ENCODE measurements at places on chromosomes 13 and 19.

DNA sequence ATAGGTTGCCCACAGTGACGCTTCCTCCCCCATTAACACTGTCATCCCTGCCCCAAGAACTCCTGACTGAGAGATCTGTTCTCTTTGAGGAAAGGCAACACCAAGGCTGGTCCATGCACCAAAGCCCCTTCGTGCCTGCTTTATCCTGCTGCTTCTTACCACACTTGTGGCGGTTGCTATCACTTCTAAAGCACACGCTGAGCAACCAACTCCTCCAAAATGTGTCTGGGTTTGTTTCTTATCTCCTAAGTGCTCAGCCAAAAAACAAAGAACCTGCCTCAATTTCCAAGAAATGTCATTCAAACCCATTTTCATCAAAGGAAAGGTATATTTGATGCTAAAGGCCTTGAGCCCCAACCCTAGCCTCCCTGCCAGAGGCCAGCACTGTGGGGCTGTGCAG, 14.6 kb downstream of the ATP7B start:
- no peak for DNase-seq

GRCh38 chr19:19826875-19827274, 5.3 kb upstream of the ZNF506 start:
- DNase-seq = no peak

GRCh38 chr19:7250951-7251350, 43.3 kb downstream of the INSR start:
- no peak for DNase-seq

- DNase-seq = peak; percentile 62
Observed at GRCh38 chr13:103282571-103283450, 216.6 kb upstream of the SLC10A2 start.

GRCh38 chr19:11284515-11284914, 11.4 kb upstream of the TSPAN16 start:
- DNase-seq = no peak

- no peak for DNase-seq
Observed at GRCh38 chr13:77225946-77226345, 100.9 kb downstream of the MYCBP2 start.

DNA sequence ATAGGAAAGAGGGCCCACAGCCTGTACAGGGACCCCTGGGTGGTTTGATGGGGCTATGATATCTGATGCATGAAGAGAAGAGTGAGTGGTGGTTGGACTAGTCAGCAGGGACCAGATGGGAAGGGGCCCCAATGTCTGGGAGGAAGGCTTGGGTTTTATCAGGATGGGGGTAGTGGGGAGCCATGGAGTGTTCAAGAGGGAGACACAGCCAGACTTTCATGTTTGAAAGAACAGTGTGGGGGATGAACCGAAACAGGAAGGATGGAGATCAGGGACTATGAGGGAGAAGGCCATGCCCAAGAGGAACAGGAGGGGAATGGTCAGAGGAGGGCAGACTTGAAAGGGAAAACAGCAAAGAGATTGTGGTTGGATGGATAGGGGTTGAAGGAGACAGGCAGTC, 63.1 kb downstream of the UNC13A start:
- DNase-seq = no peak

DNA sequence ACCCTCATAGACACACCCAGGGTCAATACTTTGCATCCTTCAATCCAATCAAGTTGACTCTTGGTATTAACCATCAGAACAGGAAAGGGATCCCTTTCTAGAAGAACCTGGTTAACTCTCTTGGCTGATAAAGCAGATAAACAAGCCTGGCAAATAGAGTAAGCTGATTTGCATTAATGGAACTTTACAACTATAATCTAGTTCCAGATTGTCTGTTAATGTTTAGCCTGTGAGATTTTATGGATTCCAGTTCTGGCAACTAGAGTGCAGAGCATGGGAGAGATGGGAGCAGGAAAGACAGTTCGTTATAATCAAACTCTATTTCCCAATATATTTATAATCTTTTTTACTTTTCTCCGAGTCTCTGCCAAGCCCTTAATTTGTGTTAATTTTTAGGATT, 272.6 kb upstream of the KLHL1 start:
- DNase-seq = no peak

GRCh38 chr13:44362394-44363040, 11.1 kb upstream of the SERP2 start:
- DNase-seq = no peak

GRCh38 chr19:7853770-7854128, 20.4 kb downstream of the PRR36 start:
- no peak for DNase-seq

DNA sequence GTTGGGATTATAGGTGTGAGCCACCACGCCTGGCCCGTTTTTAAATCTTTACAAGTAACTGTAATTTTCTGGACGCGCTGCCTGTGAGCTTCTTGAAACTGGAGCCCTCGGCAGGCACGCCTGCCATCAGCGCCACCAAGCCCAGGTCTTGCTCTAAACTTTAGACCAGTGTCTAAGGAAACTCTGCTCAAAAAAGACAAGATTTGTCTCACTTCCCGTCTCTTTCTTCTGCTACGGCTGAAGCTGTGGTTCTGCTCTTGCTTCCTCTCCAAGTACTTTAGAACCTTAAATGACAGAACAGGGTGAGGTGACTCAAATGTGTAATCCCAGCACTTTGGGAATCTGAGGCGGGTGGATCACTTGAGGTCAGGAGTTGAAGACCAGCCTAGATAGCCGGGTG, 24.9 kb downstream of the RCN3 start:
- DNase-seq = no peak

DNA sequence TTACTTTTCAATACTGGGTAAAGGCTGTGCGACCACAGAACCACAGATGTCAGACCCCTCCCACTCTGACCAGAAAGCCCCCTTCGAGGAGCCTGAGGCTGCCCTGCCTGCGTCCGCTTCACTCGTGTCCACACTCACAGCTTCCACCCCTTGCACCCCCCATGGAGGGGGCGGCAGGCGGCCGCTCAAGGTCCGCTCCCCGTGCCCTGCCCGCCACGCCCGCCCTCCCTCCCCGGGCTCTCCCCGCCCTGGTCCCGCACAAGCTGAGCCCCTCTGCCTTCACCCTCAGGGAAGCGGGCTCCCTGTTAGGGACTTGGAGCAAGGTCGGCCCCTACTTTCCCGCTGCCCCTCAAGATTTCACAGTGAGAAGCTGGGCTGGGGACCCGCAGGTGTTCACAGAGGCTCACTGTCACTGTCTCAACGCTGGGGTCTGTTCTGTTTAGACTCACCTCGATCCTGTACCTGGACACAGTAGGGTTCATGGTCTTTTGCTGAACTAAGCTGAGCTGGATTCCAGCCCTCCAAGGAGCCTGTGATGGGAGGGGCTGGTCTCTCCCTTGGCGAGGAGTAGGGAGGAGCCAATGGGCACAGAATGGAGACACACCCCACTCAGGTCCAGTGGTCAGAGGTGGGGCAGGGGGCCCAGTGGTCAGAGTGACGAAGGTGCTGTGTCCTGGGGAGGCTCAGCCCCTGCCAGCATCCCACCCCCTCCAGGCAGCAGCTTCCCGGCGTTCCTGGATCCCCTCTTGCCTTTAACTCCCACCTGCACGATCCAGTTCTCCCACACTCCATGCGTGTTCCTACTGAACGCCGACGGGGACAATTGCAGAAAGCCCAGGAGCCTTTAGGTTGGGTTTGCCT, 69.5 kb downstream of the SPACA7 start:
- DNase-seq = no peak

GRCh38 chr13:105159841-105160240, 1375.6 kb downstream of the EFNB2 start:
- no peak for DNase-seq

- no peak for DNase-seq
Observed at GRCh38 chr19:18392417-18392816, 5.0 kb downstream of the LRRC25 start.

DNA sequence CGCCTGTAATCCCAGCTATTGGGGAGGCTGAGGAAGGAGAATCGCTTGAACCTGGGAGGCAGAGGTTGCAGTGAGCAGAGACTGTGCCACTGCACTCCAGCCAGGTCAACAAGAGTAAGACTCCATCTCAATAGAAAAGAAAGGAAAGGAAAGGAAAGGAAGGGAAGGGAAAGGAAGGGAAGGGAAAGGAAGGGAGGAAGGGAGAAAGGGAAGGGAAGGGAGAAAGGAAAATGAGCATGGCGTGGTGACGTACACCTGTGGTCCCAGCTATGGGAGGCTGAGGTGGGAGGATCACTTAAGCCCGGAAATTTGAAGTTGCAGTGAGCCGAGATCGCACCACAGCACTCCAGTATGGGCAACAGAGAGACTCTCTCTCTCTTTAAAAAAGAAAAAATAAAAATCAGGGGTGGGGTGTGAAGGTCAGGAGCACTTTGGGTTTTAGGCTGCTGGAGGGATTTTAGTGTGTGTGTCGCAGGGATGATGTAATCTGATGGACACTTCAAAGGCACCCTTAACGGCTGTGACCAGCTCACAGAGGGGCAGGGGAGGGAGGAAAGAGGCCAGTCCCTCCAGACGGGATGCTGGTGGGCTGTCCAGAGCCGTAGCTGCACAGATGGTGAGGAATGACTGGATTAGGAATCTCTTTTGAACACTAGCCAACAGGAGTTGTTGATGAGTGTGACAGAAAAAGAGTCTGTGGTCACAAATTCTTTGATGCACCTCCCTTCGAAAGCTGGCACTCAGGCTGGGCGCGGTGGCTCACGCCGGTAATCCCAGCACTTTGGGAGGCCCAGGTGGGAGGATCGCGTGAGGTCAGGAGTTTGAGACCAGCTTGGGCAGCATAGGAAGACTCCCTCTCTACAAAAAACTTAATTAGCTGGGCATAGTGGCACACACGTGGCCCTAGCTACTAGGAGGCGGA, 27.6 kb downstream of the TMPRSS9 start:
- DNase-seq = no peak

DNA sequence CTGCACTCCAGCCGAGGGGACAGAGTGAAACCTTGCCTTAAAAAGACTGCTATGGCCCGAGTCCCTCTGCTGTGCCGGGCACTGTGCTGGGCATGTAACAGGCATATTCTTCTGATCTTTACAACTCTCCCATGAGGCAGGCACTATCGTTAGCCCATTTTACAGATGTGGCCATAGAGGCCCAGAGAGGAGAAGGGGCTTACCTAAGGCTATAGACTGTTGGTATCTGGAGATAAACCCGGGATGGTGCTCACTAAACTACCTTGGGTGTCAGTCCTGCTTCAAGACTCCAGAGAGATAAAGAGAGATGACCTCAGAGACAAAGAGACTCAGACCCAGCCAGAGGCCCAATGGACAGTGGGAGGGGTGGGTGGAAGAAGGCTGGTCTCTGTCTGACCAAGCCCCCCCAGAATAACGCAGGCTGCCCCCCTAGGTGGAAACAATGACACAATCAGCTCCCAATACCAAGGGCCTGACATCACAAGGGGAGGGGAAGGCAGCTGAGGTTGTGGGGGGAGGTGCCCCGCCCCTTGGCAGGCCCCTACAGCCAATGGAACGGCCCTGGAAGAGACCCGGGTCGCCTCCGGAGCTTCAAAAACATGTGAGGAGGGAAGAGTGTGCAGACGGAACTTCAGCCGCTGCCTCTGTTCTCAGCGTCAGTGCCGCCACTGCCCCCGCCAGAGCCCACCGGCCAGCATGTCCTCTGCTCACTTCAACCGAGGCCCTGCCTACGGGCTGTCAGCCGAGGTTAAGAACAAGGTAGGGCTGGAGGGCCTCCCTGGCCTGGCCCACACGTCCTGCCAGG, at the start of gene CNN1:
CNN1 (plus strand) TSS at position 620 of the 805 bp plus-strand sequence; CDS start at position 697, 77 bp downstream.
- DNase-seq = no peak

DNA sequence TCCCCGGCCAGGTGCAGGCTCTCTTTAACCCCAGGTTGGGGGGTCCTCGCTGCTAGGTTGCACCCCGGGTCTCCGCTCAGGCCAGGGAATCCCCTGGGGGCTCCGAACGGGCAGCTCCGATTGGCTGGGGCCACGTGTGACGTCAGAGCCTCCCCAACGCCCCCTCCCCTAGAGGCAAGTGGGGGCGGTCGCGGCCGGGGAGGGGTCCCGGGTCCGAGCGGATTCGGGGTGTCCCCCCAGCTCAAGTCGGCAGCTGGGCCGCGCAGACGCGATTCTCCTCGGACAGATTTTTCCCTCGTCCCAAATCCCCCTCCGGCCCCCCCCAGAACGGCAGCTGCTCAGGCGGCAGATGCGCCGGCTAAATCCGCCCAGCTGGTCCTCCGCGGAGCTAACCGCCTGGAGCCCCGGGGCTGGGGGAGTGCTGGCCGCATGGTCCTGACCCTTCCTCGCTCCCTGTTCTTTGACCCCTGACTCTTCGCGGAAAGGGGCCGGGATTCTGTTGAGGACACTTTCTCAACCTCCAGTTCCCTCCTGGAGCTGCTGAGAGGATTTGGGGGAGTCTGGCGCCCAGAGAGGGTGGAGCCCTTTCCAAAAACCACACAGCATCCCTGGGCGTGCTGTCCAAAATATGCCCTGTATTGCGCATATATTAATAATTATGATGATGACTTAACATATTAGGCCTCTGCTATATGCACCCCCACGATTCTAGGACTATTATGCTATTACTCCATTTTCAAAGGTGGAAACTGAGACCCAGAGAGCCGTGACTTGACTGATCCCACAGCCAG, 25.4 kb upstream of the SEMA6B start:
- DNase-seq = no peak

- DNase-seq = no peak
Observed at GRCh38 chr13:42354241-42355091, 82.5 kb downstream of the AKAP11 start.

- peak; percentile 20 for DNase-seq
Observed at GRCh38 chr13:50375792-50376191, 360.5 kb downstream of the KCNRG start.

DNA sequence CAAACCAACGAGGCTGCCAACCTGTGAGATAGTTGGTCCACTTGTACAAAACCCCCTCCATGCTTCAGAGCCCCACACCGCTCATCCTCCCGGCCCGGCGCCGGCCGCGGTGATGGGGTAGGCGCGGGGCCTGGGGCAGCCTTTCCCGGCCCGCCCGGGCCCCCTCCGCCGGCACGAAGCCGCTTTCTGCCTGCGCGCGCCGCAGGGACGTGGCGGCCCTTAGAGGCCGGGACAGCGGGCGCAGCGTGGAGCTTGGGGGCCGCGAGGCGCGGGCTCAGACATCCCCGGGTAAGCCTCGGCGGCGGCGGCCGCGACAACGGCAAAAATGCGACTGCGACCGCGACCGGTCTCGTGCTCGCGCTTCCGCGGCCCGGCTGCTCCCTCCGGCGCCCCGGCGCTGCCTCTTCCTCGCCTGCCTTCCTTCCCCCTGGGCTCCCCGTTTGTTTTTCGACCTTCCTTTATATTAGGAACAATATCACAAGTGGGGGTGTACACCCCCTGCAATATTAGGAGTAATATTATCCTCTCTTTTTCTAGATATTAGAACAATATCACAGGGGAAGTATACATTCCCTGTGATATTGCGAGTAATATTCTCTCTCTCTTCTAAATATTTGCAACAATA, 53.9 kb upstream of the CEACAM21 start:
- no peak for DNase-seq

GRCh38 chr19:54415208-54415900, at the start of gene TTYH1:
Gene TTYH1, plus strand, starts transcription at chr19:54415464. Its CDS starts 89 bp downstream, at chr19:54415553.
- no peak for DNase-seq

GRCh38 chr19:4829001-4829712, 2.4 kb downstream of the TICAM1 start:
- no peak for DNase-seq

- DNase-seq = no peak
Observed at GRCh38 chr19:38526430-38526829, 91.3 kb downstream of the MAP4K1 start.

- DNase-seq = no peak
Observed at GRCh38 chr19:40344422-40344821, 3.8 kb downstream of the C19orf47 start.
